Activated B cell treated with CpG ODN at 0.5 μM for 24 hours (primary cell): ENCODE measurements at places on chromosomes 3 and 15. TPM values are rescaled to one million over a fixed set of nuclear protein-coding genes. Genes with fewer than 3 reads are reported as not detected.

The ZNF620 gene
- total RNA-seq, result 3.6 and 4.0 TPM in 2 replicates

The GOLGA8A gene
- total RNA-seq, result 160 and 171 TPM in 2 replicates

The MST1 gene
- 4.7 and 8.0 TPM in 2 replicates for total RNA-seq

The CACNA2D2 gene
- total RNA-seq, result 0.34 and 0.53 TPM in 2 replicates

The NEO1 gene
- total RNA-seq, result 1.0 and 2.3 TPM in 2 replicates

The KLF15 gene
- total RNA-seq, result 0.31 and 0.39 TPM in 2 replicates

The PPP1R14D gene
- 0.31 TPM in 1 of 2 replicates, not detected in the other for total RNA-seq

The LEKR1 gene
- 2.8 and 2.9 TPM in 2 replicates for total RNA-seq

The TMEM212 gene
- not detected in 2 replicates for total RNA-seq

The UBE2E1 gene
- 79.9 and 85.2 TPM in 2 replicates for total RNA-seq

The IQCF5 gene
- total RNA-seq, result not detected in 2 replicates

The BNC1 gene
- total RNA-seq, result not detected in 2 replicates

The PLXNB1 gene
- total RNA-seq, result 3.5 and 5.4 TPM in 2 replicates

The SLC30A4 gene
- 3.7 and 3.9 TPM in 2 replicates for total RNA-seq

The GPR27 gene
- not detected in 2 replicates for total RNA-seq

The C3orf20 gene
- total RNA-seq, result 0.16 and 0.17 TPM in 2 replicates

The CCR3 gene
- not detected in 2 replicates for total RNA-seq

The EPHB1 gene
- 2.8 and 3.8 TPM in 2 replicates for total RNA-seq

The BOC gene
- total RNA-seq, result 0.33 and 0.91 TPM in 2 replicates

The INKA1 gene
- 9.4 and 10.0 TPM in 2 replicates for total RNA-seq

The ARHGEF26 gene
- 0.05 TPM in 1 of 2 replicates, not detected in the other for total RNA-seq

The GALNT15 gene
- total RNA-seq, result not detected in 2 replicates

The STAC gene
- total RNA-seq, result 0.09 TPM in 1 of 2 replicates, not detected in the other

The TEX55 gene
- total RNA-seq, result not detected in 2 replicates

The EXOG gene
- total RNA-seq, result 26.8 and 32.3 TPM in 2 replicates

The NUTM1 gene
- not detected in 2 replicates for total RNA-seq

The CPEB1 gene
- total RNA-seq, result not detected in 2 replicates

The EEF1AKMT4 gene
- total RNA-seq, result 1.9 and 2.9 TPM in 2 replicates

The SYNPR gene
- total RNA-seq, result not detected in 2 replicates

The CCDC54 gene
- total RNA-seq, result not detected in 2 replicates

The MYO5C gene
- total RNA-seq, result 2.4 and 3.3 TPM in 2 replicates

The P2RY1 gene
- 0.20 TPM in 2 replicates for total RNA-seq

The TMIE gene
- 0.39 and 0.44 TPM in 2 replicates for total RNA-seq

The LTF gene
- total RNA-seq, result 0.10 TPM in 1 of 2 replicates, not detected in the other

The GPR171 gene
- total RNA-seq, result 0.35 and 0.46 TPM in 2 replicates

The DNAH1 gene
- total RNA-seq, result 22.8 and 25.8 TPM in 2 replicates

The INSYN1 gene
- not detected in 2 replicates for total RNA-seq

The DAPK2 gene
- 4.2 and 4.3 TPM in 2 replicates for total RNA-seq

The NUSAP1 gene
- 13.5 and 14.4 TPM in 2 replicates for total RNA-seq

The ERC2 gene
- total RNA-seq, result not detected in 2 replicates
